ENCODE measurements at places on chromosomes 13 and 19.

- no peak for DNase-seq
Observed at GRCh38 chr19:43320546-43320945, 32.9 kb upstream of the CD177 start.

- no peak for DNase-seq
Observed at GRCh38 chr13:42275506-42275905, 3.6 kb downstream of the AKAP11 start.

DNA sequence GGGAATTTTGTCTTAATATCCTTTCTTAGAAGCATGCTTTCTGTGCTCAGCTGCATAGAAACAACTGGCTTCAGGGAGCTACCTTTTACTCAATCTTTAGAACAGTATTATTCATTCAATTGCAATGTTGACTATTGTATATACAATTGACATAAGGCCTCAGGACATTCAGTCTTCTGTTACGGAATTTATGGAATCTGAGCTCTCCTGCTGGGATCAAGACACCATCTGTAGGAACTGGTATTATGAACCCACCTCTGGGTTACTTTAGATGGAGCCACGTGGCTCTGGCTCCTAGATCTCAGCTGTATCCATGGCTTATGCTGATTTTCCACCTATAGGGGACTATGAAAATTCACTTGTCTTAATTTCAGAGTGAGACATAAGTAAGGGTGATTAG is 716.2 kb upstream of the GPC6 start:
- no peak for DNase-seq

GRCh38 chr13:36345438-36346221 is 564 bp downstream of the SPART start:
- peak; percentile 53 for DNase-seq

DNA sequence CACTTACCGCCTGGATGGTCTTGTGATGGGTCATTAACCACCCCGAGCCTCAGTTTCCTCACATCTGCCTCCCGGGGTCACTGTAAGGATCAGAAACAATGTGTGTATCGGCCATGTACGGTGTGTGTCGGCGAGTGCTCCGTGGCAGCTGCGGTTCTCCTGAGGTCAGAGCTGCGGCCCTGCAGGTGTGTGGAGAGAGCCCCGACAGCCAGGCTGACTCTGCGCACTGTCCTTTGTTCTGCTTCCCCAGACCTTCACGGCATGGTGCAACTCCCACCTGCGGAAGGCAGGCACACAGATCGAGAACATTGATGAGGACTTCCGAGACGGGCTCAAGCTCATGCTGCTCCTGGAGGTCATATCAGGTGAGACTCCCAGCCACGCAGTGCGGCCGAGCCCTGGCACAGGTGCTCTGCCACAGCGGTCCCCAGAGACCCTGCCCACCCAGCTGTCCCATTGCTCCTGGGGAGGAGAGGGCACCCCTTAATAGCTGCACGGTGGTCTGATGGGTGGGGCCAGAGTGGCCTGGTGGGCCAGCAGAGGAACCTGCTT is 43.8 kb downstream of the CAPN12 start:
- DNase-seq = no peak

DNA sequence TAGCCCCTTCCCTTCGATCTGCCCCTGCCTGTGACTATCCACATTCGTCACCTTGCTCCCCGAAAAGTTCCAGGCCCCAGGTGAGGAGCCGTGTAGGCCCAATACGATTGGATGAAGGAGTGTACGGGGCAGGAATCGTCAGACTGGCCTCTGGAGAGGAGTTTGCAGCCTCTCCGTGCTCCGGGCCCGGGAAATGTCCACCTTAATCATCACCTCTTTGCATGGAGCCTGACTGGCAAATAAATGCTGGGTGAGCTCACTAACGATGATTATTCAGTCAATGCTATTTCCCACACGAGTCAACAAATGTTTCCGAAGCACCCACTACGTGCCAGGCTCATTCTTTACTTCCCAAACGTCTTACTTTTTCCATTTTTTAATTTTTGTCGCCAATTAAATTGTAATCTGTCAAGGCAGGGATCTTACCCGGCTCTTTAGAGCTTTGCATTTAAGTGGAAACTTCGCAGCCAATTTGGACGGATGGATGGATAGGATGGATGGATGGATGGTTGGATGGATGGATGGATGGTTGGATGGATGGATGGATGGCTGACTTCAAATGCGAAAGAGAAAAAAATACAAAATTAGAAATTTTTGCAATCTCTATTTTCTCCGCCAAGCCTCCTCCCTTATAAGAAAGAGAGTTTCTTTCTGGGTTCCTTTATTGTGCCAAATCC is 45.8 kb downstream of the TGDS start:
- DNase-seq = no peak

DNA sequence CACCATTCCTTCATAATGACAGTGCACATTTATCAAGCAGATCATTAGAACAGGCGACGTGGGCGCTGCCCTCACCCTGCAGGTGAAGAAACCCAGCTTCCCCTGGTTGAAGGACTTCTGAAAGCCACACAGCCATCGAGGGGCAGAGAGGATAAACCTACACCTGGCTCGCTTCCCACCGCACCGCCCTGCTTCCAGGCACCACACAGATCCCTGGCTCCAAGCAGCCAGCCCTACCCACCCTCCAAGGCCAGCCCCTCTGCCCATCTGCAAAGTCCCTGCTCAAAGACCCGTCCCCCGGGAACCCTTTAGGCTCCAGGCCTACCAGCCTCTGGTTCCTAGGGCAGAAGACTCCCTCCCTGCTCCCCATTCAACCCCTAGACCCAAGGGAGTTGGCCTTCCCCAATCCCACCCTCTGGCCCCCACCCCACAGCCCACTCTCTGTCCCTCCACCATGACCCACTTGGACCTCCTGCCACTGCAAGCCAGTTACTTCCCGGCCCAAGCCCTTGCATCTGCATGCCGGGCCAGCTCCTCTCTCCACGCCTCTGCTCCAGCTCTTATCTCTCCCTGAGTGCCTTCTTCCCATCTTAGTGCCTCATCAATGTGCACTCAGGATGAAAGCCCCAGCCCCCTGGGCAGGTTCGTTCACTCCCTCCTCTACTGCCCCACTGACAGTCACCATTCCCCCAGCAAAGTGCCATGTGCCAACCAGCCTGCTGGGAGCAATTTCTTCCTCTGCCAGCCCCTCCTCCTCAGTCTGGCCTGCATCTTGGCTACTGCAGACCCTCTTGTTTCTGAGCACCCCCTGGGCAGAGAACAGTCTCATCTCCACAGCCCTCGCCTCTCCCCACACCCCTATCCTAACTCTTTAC is 28.0 kb downstream of the PEPD start:
- DNase-seq = no peak

GRCh38 chr13:71695662-71696061 is 171.3 kb downstream of the DACH1 start:
- DNase-seq = no peak

GRCh38 chr19:29294343-29294811 is 81.4 kb upstream of the UQCRFS1 start:
- DNase-seq = no peak

DNA sequence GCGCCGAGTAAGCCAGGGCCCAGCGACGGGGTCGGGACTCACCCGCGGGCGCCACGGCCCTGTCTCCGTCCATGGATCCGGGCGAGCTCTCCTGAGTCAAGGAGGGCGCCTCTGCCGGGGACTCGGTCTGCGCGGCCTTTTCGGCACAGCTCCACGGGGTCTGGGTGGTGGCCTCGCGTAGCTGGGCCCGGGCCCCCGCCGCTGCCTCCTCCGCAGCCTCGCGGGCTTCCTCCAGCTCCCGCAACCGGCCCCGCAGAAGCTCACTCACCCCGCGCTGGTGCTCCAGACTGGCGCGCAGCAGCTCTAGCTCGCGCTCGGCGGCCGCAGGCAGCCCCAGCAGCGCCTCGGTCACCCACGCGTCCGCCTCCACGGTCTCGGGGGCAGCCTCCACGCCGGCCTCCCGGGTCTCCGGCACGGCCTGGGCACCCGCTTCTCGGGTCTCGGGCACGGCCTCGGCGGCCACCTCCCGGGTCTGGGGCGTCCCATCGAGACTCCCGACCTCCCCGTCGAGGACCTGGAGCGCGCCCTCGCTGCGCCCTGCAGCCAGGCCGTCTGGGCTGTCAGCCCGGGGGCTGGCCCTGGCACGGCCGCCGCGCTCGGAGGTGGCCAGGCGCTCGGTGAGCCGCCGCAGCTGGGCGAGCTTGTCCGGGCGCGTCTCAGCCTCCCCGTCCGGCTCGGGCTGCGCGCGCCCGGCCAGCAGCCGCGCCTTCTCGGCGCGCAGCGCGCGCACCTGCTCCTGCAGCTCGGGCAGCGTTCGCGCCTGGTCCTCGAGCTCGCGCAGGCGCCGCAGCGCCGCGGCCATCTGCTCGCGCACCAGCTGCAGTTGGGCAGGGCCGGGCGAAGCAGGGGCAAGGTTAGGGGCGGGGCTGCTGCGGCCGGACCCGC is 8.4 kb downstream of the KANK3 start:
- DNase-seq = peak; percentile 79

GRCh38 chr13:40465015-40465390 is 201.4 kb downstream of the FOXO1 start:
- no peak for DNase-seq

DNA sequence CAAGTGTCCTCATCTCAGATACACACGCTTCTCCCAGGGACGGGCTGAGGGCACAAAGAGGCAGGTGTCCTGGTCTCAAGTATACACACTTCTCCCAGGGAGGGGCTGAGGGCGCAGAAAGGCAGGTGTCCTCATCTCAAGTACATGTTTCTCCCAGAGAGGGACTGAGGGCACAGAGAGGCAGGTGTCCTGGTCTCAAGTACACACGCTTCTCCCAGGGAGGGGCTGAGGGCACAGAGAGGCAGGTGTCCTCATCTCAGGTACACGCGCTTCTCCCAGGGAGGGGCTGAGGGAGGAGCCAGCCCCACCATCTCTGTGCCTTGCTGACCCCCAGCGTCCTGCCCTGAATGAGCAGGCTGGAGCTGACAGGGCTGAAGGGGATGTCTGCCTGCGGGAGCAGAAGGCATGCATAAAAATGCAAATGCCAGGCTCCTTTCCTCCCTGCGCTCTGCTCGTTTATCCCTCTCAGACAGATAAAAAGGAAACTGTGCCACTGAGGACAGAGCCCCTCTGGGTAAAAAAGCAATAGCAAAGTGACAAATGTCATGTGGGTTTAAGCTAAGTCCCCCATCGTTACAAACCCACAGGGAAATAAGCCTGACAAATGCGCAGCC is 96.1 kb upstream of the UQCRFS1 start:
- DNase-seq = peak; percentile 21

GRCh38 chr19:11410682-11411081 is 8.4 kb downstream of the RGL3 start:
- no peak for DNase-seq

GRCh38 chr19:31317570-31317969 is 31.7 kb downstream of the TSHZ3 start:
- DNase-seq = no peak

DNA sequence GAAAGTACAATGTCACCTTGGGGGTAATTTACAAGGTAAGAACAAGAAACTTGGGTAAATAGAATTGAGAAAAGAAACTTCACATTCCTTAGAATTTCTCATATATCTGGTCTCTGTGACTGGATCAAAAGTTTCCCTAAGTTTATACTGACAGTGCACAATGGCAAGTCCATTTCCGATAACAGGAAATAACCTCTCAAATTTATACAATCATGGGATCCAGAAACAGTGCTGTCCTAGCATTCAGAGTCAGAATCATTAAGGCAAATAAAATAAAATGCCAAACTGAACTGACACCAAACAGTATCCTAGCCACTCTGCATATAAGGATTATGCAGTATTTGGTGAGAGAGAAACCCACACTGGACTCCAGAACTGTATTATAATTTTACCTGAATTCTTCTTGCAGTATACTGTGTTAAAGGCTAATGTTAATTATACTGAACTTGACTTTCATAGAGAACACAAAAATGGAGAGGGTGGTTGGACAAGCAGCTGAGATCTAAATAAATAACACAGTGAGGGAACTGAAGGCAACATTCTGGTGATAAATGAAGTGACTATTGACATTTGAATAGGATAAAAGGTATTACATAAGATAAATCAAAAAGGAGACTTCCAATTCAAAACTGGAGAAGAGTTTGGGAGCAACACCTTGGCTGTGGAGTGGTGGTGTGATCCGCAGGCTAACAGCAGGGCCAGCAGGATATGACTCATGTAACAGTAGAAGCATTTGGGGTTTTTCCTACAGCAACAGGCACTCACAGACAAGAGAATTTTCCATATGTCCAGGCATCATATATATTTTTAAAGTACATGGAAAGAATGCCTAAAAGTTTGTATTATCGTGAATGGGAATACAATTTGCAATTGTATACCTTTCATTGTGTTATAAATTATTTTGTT is 932.5 kb upstream of the MIR17HG start:
- no peak for DNase-seq

GRCh38 chr19:35529241-35530218 is 1.4 kb upstream of the SBSN start:
- DNase-seq = no peak

DNA sequence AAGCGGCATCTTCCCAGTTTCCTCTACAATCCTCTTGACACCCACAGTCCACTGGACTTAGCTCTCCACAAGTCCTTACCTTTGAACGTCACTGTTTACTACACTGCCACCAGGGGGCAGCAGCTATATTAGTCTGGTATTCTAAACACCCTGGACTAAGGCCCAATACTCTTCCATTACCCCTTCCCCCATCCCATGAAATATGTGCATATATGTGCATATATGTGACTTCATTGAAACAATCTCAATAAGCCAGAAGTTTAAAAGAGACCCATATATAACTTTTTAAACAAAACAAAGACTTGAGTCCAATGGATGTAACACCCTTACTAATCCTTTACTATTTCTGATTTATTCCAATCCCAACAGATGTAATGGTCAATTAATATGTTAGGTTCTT is 15.5 kb downstream of the GGACT start:
- DNase-seq = peak; percentile 70

DNA sequence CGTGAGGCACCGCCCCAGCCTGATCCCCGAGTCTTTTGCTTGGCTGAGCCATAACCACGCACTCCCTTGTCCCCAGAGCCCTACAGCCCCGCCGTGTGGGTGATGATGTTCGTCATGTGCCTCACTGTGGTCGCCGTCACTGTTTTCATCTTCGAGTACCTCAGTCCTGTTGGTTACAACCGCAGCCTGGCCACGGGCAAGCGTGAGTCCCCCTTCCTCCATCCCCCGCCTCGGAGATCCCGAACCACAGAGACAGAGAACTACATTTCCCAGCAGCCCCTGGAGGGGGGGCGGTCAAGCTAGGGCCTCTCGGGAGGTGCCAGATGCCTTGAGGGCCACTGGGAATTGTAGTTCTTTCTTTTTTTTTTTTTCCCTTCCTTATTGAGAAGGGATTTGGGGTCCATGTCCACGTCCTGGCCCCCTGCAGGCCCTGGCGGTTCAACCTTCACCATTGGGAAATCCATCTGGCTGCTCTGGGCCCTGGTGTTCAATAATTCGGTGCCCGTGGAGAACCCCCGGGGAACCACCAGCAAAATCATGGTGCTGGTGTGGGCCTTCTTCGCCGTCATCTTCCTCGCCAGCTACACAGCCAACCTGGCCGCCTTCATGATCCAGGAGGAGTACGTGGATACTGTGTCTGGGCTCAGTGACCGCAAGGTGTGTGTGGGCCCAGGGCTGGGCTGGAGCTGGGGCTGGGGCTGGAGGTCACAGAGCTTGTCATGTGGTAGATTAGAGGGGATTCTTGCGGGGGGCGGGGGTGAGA is 25.9 kb downstream of the GRIN2D start:
- DNase-seq = peak; percentile 77

GRCh38 chr13:31136724-31137123 is 25.0 kb downstream of the HSPH1 start:
- DNase-seq = no peak

Data from nephron progenitor cell (in vitro differentiated cells).